Kidney (tissue), 22 donors: ENCODE measurements at places on chromosomes 3 and 15. TPM values are rescaled to one million over a fixed set of nuclear protein-coding genes. Genes with fewer than 3 reads are reported as not detected.

DNA sequence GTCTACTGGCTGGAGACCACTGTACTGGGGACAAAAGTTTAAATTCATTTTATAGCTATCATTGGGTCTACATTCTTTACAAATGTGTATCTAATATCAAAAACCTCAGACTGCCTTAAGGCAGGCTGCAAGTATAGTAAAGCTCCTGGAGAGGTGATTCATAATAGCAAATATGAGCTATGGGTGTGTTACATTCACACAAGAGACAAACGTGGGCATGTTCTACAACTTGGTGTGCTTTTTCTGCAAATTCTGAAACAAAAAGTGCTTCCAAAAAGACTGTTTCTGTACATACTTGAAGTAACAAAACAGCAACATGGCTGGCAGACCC lies 1101.4 kb downstream of the ROBO1 start:
- no peaks in the 10 kb centered on the region for H3K27me3 ChIP-seq
- H3K27ac ChIP-seq: no peak overlapping the region
- H3K4me3 ChIP-seq: no peak overlapping the region
- no peaks in the 10 kb centered on the region for H3K36me3 ChIP-seq

- H3K36me3 ChIP-seq: no peaks in the 10 kb centered on the region
- peaks cover 4% of the 10 kb centered on the region for H3K4me1 ChIP-seq
- DNase-seq: peak; percentile 56
- H3K27me3 ChIP-seq: no peaks in the 10 kb centered on the region
- H3K4me3 ChIP-seq: no peak overlapping the region
Observed at GRCh38 chr15:100200287-100200880, 141.4 kb downstream of the ADAMTS17 start.

DNA sequence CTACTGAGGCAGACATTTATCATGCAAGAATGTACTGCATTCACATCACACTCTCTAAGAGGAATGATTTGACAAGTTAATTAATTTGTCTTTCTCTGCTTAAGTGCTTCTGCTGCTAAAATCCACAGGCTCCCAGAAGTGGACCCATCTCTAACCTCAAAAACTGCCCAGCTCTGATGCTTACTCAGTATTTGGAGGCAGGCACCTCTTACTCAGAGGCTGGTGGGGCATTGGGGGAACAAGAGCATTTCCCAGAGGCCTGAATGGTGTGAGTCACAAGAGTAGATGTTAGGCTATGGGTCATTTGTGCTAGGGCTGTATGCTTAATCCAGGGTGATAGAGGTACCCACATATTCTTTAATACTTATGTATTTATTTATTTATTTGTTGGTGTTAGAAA lies 34.4 kb upstream of the HCN4 start:
- no peaks in the 10 kb centered on the region for H3K27me3 ChIP-seq
- H3K4me3 ChIP-seq: no peak overlapping the region
- H3K27ac ChIP-seq: no peak overlapping the region
- no peaks in the 10 kb centered on the region for H3K4me1 ChIP-seq

- H3K36me3 ChIP-seq: no peaks in the 10 kb centered on the region
- no peak overlapping the region for H3K27ac ChIP-seq
- H3K4me3 ChIP-seq: no peak overlapping the region
- no peaks in the 10 kb centered on the region for H3K27me3 ChIP-seq
- no peak for DNase-seq
Observed at GRCh38 chr3:34073111-34073510, 274.7 kb downstream of the PDCD6IP start.

GRCh38 chr3:192494174-192494573 lies 233.2 kb downstream of the FGF12 start:
- no peak for DNase-seq
- no peak overlapping the region for H3K27ac ChIP-seq
- H3K4me1 ChIP-seq: no peaks in the 10 kb centered on the region
- no peaks in the 10 kb centered on the region for H3K27me3 ChIP-seq

GRCh38 chr3:184825121-184825820 lies 13.3 kb downstream of the VPS8 start:
- H3K27ac ChIP-seq: no peak overlapping the region
- no peaks in the 10 kb centered on the region for H3K27me3 ChIP-seq
- H3K4me3 ChIP-seq: no peak overlapping the region
- no peaks in the 10 kb centered on the region for H3K4me1 ChIP-seq
- no peaks in the 10 kb centered on the region for H3K36me3 ChIP-seq

GRCh38 chr15:40102897-40103858 lies 5.5 kb downstream of the BMF start:
- H3K36me3 ChIP-seq: no peaks in the 10 kb centered on the region
- DNase-seq: peak; percentile 91
- H3K4me3 ChIP-seq: no peak overlapping the region
- peak overlapping the region; percentile 74 for H3K27ac ChIP-seq
- H3K27me3 ChIP-seq: no peaks in the 10 kb centered on the region
- peaks cover 60% of the 10 kb centered on the region for H3K4me1 ChIP-seq

DNA sequence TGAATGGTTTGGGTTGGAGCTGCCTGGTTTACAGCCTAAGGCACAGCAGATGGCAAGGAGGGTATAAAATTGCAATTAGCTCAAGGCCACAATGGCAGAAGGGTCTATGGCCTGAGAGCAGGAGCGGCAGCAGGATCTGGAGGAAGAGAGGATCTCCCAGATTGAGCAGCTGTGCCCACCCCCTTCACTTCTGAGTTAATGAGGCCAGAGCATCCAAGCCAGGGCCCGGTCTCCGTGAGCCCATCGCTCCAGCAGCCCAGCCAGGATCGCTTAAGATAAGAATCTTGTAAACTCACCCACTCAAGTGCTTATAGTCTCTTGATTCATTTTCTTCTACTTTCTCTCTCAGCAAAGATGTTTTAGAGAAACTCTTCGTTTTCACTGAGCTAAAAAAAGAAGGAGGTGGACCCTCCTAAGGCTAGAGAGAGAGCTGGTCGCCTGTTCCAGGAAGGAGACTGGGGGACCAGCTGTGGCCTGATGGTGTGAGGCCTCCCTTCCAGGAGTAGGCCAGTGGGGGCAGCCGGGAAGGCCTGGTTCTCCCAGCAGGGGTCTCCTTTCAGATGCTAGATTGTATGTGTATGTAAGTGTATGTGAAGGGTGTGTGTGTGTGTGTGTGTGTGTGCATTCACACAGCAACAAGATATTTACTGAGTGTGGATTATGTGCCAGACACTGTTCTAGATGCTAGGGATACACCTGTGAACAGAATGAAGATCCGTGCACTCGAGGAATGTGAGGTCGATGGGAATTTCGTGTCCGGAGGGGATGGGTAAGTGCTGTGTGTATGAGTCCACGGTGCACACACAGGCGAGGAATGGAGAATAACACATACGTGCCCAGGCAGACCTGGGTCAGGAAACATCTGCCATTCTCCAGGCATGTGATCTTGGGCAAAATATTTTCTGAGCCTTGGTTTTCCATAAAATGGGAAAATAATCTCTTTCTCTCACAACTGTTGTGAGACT lies 18.6 kb downstream of the MAGEF1 start:
- no peak overlapping the region for H3K4me3 ChIP-seq
- no peaks in the 10 kb centered on the region for H3K27me3 ChIP-seq
- DNase-seq: peak; percentile 64
- no peaks in the 10 kb centered on the region for H3K36me3 ChIP-seq

Gene CADPS
- total RNA-seq: 0.98 TPM

Gene FBXL2
- total RNA-seq: 18.3 TPM

Gene CHRD
- 16.8 TPM for total RNA-seq

Gene PATL2
- total RNA-seq: 2.1 TPM

Gene GPR149
- not detected for total RNA-seq

Gene STARD9
- total RNA-seq: 7.2 TPM

Gene HCLS1
- total RNA-seq: 102 TPM
